ENCODE measurements at places on chromosomes 2 and 18.

DNA sequence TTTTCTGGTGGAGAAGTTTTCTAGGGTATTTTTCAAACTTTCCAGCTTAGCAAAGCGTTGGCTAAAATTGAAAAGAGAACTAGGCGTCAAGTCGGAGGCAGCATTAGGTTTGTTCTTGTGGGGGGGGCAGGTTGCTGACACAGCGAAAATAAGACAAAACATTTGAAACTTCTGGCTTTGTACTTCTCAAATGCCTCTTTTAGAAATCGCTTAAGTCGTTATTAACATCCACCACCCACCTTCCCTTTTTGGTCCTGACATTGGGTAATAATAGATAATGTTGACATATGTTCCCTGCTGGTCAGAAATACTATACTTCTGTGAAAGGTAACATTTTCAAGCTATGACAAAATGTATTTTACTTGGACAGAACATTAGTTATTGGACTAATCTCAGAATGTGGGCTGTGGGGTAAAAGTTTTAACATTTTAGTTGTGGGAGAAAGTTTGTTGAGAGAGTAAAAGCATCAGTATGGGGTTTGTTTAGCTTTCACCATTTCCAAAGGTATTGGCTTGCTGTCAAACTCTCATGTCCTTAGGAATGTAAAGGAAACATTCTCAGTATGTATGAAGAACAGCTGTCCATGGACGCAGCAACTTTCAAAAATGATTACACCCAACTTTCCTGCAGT, 88.1 kb upstream of the ZEB2 start:
- no peak for DNase-seq

DNA sequence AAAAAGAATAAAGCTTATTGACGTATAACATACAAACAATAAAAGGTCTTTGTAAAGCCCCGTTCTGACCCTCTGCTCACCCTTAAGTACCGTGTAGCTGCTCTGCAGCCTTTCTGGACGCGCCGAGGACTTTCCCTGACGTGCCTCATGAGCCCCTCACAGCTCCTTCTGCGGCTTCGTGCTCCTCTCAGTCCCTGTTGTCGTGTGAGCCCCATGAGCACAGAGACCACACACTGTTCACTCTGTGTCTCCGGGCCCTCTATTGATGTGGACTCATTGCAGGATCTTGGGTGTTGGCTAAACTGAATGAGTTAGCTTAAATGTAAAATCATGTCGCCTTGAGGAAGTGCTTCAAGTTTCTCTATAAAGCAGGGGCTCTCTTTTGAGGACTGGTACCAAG, 43.6 kb upstream of the INHBB start:
- DNase-seq = no peak

- DNase-seq = peak; percentile 67
Observed at GRCh38 chr2:177164584-177165052, 48.0 kb upstream of the HNRNPA3 start.

DNA sequence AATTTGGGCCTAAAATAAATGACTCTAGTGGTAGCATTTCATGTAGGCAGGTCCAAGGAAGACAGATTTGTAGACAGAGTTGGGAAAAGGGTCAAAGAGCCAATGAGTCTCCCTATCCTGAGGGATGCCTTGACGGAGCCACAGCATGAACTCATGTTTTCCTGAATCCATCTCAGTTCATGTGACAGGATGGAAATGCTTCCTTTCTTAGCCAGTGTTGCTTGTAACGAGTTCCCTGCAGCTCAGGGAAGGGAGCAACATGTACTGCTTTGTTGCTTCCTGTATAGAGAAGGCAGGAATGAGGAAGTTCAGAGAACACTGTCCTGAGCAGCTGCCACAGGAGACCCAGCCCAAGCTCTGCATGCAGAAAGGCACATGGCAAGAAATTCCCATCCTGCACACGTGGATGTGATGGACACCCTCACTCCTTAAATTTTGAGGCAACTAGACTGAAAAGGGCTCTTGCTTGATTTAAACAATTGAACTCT, 27.9 kb downstream of the TMEM17 start:
- no peak for DNase-seq

GRCh38 chr2:150581717-150582472, 94.4 kb upstream of the RND3 start:
- DNase-seq = no peak

Data from CD8-positive, alpha-beta memory T cell (primary cell).